Activated T-cell treated with anti-CD3 and anti-CD28 coated beads, Interleukin-2, amount 50 U/mL, for 4 hours (primary cell): ENCODE measurements at places on chromosomes 12 and 14. TPM values are rescaled to one million over a fixed set of nuclear protein-coding genes. Genes with fewer than 3 reads are reported as not detected.

FGF23 gene
- total RNA-seq: not detected

SIX1 gene
- not detected for total RNA-seq

TMEM30B gene
- 1.5 TPM for total RNA-seq

CDKN1B gene
- 15.6 TPM for total RNA-seq

MYF5 gene
- total RNA-seq: not detected

LAG3 gene
- 86.4 TPM for total RNA-seq

RAP1B gene
- total RNA-seq: 213 TPM

SERPINA12 gene
- not detected for total RNA-seq

PPP1R1A gene
- not detected for total RNA-seq

PLEKHG3 gene
- total RNA-seq: 3.7 TPM

OTX2 gene
- not detected for total RNA-seq
